Progenitor cell of endocrine pancreas (in vitro differentiated cells): ENCODE measurements at places on chromosomes 6 and 20.

GRCh38 chr6:26331218-26332073 lies 33.6 kb upstream of the BTN3A2 start:
- DNase-seq, result no peak

- no peak for DNase-seq
These were observed 280.7 kb downstream of the CDH4 start for GRCh38 chr20:61532736-61533135.

GRCh38 chr6:26532699-26533531 lies 5.3 kb upstream of the HMGN4 start:
- peak; percentile 88 for DNase-seq

GRCh38 chr20:16392346-16392745 lies 180.9 kb downstream of the KIF16B start:
- no peak for DNase-seq

GRCh38 chr6:57221191-57221935 lies 744 bp downstream of the RAB23 start:
- peak; percentile 72 for DNase-seq

DNA sequence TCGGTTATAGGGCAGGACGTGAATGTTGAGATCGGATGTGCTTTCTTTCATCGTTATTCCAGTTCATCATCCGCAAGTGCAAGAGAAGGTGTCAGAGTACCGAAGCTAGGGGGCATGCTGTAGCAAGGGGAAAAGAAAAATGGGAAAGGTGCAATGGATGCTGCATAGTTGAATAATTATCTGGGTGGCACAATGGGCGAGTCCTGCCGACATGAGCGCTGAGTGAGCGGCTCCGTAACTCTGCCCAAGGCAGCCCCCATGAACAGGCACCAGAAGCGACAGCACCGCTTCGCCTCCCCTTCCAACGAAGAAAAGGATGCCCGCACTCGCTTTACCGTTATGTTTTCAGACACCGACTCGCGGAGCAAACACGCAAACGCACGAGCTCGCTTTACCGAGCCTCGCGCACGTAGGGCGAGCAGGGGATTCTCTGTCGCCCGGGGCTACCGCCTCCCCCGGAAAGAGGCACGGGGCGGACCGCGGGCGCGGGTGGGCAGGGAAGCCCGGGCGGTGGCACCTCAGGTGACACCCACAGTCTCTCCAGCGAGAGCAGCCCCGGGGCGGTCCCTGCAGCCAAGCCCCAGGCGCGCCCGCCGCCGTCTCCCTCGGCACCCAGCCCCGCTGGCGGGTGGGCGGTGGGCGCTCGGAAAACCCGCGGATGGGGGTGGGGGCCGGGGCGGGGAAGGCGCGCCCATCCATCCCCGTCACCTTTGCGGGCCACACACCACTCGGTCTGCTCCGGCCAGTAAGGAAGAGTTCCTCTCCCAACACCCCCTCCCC lies 654 bp downstream of the WASF1 start:
- DNase-seq, result peak; percentile 26

DNA sequence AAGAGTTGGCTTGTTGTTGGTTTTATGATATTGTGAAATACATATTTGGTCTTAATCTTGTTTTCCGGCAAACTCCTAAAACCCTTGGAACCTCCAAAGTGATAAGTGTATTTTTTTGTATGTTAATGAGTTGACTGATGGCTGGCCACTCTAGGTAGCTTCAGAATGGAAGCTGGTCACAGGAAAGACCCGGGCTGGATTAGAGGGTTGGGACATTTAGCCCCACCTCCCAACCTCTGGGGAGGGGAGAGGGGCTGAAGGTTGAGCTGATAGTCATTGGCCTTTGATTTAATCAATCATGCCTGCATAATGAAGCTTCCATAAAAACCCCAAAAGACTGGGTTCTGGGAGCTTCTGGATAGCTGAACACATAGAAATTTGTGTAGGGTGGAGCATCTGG lies 42.7 kb downstream of the SASH1 start:
- no peak for DNase-seq

- no peak for DNase-seq
These were observed 9.9 kb downstream of the ATXN1 start for GRCh38 chr6:16751251-16751946.

DNA sequence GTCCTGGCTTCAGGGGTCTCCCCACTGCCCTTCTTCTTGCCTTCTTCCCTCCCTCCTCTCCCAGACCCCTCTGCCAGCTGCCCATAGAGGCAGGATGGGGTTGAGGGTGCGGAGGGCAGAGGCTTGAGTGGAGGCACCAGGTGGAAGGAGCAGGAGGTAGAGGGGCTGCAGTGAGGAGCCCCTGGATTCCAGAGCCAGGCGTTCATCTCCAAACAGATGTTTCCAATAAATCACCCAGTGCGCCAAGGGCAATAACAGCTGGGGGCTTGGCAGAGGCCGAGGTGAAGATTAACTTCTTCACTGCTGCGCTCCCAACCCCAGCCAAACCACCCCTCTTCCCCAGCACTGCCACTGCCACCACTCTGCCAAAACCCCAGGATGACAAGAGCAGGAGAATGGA lies 10.7 kb downstream of the MDFI start:
- no peak for DNase-seq

GRCh38 chr6:155154158-155154830 lies 109.5 kb upstream of the CLDN20 start:
- DNase-seq, result no peak

DNA sequence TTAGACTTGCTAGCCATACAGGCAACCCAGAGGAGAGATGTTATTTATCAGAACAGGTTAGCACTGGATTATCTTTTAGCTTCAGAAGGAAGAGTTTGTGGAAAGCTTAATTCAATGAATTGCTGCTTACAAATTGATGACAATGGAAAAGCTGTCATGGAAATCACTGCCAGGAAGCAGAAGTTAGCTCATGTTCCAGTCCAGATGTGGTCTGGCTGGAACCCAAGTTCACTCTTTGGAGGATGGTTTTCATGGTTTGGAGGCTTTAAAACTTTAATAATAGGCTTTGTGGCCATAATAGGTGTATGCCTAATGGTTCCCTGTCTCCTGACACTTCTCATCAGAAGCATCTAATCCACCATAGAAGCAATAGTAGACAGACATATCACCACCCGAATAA lies 699.0 kb downstream of the PHF3 start:
- no peak for DNase-seq

- DNase-seq, result no peak
These were observed 32.8 kb downstream of the RAB22A start for GRCh38 chr20:58342104-58342945.

DNA sequence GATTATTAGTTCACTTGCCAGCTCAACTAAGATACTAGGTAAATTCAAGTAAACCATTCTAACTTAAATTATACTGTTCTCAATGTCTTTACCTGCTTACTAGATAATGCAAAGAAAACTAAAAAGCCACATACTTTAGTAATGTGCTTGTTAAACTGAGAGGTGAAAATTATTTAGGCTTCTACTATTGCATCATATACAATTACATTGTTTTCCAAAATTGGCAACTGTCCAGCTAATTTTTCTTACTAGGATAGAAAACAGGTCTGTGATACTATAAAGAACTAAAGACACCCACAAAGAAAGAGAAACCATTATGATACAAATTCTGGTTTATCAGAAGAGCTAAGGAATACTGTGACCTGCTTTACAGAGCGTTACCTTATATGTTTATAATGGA lies 45.6 kb upstream of the ALDH8A1 start:
- DNase-seq, result no peak

DNA sequence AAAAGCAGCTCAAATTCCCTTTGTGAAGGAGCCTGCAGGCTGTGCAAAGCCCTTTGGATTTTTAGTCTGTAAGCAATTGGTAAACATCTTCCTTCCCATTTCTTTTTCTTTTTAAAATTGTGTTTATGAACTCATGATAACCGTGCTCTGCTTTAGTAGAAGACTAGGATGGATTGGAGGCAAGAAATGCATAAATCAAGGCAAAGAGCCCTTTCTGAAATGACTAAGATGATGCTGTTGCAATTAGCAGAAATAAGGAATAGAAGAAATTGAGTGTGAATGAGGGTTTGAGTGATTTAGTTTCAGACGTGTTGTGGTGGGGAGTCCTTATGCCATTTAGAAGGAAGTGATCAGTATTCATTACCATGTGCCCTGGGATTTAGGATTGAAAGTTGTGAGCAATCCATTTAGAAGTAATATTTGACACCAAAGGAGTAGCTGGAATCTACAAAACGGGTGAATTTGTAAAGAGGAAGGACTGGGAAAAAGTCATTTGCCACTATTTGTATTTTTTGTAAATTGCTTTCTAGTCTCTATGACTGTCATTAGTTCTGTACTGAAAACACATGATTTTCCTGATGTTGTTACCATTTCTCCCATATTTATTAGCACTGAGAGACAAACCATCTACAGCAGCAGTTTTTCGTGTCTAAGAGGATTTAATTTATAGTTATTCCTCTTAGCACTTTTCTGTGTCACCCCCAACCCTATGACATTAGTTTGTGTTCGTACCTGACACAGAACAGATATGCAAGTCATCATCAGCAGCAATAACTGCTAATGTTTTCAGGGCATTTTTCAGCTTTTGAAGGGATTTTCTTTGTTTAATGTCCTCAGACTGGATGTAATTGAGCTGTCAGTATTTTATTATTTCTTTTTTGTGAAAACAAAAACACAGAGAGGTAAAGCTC lies 265.0 kb downstream of the UTRN start:
- DNase-seq, result no peak

GRCh38 chr6:157885876-157886275 lies 62.8 kb downstream of the SNX9 start:
- no peak for DNase-seq

DNA sequence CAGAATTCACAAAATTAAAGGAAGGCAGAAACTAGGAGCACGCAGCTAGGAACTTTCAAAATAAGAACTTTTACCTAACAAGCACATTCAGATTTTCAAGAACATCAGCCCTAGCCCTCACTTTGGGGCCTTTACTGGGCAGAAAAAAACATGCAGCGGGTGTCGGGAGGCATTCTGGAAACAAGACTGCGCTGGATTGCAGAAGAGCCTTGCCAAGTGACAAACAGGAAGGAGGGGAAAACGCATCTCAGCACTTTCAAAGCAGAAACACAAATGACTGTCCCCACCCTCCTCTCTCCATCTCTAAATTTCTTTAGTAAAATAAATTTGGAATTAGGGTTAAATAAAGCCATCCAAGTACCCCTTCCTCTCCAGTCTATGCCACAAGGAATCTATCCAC lies 74.6 kb upstream of the RREB1 start:
- DNase-seq, result no peak

DNA sequence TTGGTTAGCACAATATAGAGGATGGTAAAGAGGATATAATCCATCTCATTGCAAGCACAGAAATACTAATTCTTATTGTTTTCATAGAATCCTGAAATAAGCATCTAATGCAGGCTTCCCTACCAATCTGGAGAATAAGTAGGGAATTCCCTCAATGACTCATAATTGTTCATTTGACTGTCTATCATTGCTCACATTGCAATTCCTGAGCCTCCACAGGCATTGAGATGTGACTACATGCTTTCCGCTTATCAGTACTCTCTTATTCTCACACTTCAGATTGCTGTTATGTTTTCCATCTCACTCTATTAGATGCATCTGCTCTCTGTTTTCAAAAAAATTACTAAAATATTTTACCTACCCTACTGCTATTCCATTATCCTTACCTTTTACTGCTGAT lies 216.2 kb upstream of the PRSS16 start:
- DNase-seq, result no peak

GRCh38 chr6:134477991-134478635 lies 160.2 kb upstream of the SGK1 start:
- DNase-seq, result no peak

- no peak for DNase-seq
These were observed 18.6 kb downstream of the ARMC12 start for GRCh38 chr6:35755278-35755924.

DNA sequence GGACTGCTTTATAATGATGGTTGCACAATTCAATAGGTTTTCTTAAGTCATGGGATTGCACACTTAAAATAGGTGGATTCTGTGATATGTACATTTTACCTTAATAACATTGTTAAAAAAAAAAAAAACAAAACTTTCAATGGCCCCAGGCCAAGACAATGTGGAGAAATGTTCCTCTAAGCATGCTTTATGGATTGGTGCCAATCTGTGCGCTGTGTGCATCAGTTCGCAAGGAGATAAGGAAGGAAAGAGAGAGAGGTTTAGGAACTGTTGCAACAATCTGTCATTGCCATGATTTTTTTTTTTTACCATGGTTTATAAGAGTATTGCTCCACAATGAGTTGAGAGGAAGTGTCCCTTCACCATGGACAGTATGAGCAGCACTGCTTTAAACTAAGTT lies 399.6 kb downstream of the PTPRT start:
- DNase-seq, result no peak

GRCh38 chr6:151498327-151498726 lies 4.5 kb downstream of the CCDC170 start:
- no peak for DNase-seq

GRCh38 chr6:27318973-27319372 lies 6.9 kb upstream of the POM121L2 start:
- DNase-seq, result no peak

GRCh38 chr6:168388641-168389633 lies 52.0 kb upstream of the SMOC2 start:
- DNase-seq, result peak; percentile 31

GRCh38 chr6:139982195-139982594 lies 607.7 kb upstream of the CITED2 start:
- DNase-seq, result no peak

DNA sequence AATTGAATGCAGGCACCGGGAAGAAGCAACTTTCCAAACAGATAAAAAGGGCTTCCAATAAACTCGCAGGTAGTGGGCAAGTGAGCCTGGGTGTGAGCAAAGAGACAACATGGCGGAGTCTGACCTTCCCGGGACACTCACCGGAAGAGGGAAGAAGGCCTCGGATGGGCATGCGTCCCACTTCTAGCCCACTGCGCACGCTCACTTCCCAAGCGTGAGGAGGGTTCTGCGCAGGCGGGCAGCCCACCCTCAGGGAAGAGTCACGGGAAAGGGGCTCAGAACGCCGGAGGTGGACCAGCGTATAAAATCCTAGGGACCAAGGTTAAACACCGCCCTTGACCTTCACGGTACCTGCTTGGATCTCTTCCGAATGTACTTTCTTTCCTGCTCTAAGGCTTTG lies 95.5 kb upstream of the AFDN start:
- no peak for DNase-seq

DNA sequence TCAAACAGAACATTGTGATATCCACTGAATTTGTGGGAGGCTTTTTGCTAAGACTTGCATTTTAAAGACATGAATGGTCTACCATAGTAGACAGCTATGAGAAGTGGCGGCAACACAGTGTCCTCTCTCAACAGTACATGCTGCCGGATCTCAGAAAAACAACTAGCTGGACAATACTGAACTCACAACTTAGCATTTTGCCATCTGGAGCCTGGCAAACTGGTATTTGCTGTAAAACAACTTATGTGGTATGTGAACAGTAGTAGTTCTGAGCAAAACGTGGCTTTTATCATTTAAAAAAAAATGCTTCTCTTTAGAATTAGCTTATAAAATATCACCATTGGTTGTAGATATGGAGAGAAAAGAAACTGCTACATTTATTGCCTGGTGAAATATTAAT lies 3.3 kb upstream of the PXDC1 start:
- DNase-seq, result no peak

DNA sequence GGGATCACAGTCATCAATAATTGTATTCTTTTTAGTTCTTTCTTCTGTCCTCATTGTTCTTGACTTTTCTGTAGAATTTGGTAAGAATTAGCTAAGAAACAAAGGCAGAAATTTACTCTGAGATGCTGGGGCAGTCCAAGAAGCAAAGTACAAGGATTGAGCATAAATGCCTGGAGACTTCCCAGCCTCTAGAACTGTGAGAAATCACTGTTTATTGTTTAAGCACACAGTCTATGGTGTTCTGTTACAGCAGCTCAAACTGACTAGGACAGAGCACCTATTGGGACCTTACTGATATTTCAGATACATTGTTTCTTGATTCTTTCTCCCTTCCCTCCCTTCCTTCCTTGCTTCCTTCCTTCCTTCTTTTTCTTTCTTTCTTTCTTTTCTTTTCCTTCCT lies 192.7 kb upstream of the SLC35B3 start:
- no peak for DNase-seq
